SHP77 treated with DMSO at 0.1 percent for 48 hours (cell line): ENCODE measurements at places on chromosomes 12 and 14.

- DNase-seq = peak; percentile 99
Observed at GRCh38 chr14:29724991-29725390, 202.7 kb downstream of the PRKD1 start.

DNA sequence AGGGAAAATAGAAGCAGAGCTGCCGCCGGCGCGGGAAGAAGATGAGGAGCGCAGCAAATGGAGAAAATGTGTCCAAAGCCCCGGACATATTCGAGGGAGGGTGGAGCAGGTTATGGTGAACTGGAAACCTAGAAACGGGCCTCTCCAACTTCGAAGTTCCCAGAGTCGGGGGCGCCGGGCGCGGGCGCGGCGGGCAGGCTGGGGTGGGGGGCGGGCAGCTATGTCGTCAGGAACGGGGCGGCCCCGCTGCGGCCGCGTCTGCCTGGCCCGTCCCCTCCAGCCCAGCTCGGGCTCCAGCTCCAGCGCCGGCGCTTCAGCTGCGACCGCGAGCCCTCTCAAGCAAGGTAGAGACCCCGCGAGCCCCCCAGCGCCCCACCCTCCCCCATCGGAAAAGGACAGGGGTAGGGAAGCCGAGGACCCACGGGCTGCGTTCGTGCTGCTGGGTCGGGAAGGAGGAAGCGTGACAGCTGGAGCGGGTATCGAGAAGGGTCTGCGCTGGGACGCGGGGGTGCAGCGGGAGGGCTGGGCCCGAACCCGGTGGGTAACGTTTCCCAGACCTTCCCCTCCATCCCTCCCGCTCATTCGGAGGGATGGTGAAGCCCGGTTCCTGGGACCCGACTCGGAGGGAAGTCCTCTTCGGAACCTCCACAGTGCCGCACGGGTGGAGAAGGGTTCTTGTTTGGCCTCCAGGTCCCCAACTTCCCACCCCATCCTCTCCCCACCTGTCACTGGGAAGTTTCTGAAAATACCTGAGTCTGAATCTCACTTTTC, 1.0 kb downstream of the DGKA start:
- no peak for DNase-seq

DNA sequence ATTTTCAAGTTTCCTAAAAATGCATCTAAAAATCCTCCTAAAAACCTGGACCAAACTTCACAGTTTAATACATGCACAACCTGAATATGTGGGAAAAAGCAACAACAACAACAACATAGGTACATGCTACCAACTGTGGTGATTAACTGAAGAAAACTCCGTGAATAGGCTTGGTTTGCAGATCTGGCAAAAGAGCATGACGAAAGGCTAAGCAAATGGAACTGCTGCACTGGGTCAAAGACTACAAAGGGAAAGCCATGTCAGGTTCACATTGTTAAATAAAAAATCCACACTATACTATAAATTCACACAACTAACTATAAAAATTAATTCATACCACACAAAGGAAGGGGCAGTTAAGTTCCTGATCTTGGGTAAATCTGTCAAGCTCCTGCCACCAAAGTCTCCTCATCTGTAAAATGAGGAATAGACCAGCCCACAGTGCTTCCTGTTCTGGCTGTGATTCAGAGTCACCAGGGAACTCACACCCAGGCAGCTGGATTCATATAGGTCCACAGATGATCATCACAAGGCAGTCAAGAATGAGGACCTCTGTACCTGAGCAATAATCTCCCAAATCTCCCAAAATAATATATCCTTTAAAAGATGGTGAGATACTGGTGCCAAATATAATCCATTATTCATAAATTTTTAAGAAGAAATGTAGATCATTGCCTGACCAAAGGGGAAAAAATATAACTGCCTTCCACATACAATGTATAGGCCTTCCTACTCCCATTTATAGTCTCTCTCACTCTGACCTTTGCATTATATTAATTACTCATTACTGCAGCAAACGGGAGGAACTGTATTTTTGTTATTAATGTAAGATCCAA, 7.0 kb downstream of the CORO1C start:
- DNase-seq = no peak

- DNase-seq = no peak
Observed at GRCh38 chr14:64468451-64468850, 3.2 kb downstream of the AKAP5 start.

DNA sequence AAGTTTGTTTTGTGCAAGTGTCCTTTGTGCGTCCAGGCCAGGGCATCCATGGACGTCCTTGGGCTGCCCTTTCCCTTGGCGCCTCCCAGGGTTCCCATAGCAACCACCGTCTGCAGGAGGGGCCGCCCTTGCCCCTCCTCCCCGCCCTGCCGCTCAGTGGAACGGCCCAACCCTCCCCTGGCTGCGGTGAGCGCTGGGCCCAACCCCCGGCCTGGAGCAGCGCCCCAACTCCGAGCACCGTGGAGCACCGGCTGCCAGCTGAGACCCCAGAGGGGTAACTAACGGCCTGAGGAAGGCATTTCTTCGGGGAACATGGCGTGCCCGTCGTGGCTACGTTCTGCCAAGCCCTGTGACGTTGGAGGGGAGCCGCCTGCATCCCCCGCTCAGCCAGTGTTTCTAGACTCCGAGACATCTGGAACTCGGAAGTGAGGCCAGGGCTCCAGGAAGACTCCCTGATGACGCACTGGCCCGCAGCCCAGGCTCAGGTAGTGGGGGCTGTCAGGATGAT, 5.3 kb upstream of the ACACB start:
- peak; percentile 82 for DNase-seq

DNA sequence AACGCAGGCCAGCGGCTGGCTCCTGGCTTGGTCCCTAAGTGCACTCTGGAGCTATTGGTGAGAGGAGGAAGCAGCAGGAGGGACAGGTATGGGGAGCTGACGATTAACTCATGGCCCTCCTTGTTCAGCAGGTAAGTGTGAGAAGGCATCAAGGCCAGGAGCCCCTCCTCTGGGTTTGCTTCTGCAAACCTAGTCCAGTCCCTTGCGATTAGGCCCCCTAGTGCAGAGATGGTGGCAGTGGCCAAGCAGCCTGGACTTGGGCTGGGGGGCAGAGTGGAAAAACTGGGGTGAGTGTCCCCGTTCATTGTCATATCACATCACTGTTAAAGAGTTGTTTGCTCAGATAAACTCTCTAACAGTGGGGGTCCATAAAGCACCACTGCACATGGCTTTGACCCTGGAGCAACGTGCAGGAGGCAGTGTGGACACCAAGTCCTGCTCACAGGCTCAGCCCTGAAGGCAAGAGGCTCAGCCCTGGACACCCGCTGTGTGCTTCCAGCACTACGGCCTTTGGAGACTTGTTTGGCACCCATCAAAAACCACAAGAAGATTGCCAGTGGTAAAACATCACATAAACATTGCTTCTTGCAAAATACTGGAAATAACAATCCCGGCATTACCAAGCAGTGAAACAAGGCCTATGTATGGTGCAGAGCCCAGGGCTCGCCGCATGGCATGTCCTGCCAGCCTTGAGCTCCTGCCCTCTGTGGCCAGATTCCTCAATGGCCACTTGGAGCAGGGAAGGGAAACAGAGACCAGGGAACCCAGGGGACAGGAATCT, 184.3 kb upstream of the RTL1 start:
- no peak for DNase-seq

- DNase-seq = no peak
Observed at GRCh38 chr12:132052196-132052932, 91.8 kb downstream of the DDX51 start.

- no peak for DNase-seq
Observed at GRCh38 chr14:24277606-24278321, 6.4 kb upstream of the RABGGTA start.

DNA sequence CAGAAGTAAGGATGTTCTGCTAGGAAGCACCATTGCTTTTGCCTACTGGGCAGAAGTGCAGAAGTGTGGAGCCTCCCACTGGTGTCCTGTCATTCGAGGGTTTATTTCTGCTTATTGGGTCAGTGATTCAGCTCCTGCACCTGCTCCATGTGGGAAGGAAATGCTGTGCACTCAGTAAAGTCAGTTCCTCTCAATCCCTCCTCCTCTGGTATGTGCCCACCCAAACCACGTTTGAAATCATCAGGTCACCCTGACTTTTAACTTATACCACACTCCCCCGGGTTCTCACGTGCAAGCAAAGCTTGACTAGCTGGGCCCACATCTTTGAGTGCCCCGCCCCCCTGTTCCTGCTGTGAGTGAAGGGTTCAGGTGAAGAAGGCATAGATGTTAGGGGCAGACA, 223.7 kb downstream of the CHST11 start:
- no peak for DNase-seq

GRCh38 chr14:90785471-90785870, 30.8 kb downstream of the TTC7B start:
- no peak for DNase-seq

DNA sequence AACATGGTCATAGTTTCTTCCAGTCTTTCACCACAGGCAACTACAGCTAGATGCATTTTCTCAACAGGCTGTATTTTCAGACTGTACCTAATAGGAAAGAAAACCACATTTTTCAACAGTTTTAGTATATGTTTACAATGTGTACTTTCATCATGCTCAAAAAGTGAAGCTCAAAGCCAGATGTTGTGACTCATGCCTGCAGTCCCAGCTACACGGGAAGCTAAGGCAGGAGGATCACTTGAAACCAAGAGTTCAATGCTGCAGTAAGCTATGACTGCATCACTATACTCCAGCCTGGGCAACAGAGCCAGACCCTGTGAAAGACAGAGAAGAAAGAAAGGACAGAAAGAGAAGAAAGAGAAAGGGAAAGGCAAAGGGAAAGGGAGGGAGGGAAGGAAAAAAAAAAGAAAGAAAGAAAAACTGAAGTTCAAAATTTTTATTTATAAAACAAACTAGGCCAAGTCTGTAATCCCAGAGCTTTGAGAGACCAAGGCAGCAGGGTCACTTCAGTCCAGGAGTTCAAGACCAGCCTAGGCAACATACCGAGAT, 25.5 kb downstream of the GXYLT1 start:
- no peak for DNase-seq

- DNase-seq = no peak
Observed at GRCh38 chr12:117571321-117571720, 209.9 kb upstream of the NOS1 start.

- no peak for DNase-seq
Observed at GRCh38 chr12:115623764-115624334, 653.6 kb downstream of the MED13L start.

- no peak for DNase-seq
Observed at GRCh38 chr14:103045371-103045869, 11.9 kb downstream of the CDC42BPB start.

DNA sequence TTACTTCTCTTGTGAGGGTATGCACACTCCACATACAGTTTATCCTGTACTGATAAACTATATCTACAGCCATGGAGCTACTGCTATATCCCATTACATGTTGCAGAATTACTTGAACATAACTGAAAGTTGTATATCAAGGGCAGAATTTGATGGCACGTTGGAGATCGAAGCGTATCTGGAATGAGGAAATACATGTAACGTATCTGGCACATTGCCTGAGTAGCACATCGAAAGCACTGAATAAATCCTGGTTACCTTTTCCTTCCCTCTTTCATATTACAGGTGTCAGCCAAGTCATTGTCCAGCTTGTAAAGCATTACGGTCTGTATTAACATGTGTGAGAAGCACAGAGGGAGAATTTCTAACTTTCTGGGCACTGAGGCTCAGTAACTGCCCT, 42.1 kb upstream of the LIN7A start:
- no peak for DNase-seq

- no peak for DNase-seq
Observed at GRCh38 chr12:88248606-88249005, 106.5 kb downstream of the TMTC3 start.

GRCh38 chr14:79567306-79567705, 644.0 kb downstream of the DIO2 start:
- no peak for DNase-seq

DNA sequence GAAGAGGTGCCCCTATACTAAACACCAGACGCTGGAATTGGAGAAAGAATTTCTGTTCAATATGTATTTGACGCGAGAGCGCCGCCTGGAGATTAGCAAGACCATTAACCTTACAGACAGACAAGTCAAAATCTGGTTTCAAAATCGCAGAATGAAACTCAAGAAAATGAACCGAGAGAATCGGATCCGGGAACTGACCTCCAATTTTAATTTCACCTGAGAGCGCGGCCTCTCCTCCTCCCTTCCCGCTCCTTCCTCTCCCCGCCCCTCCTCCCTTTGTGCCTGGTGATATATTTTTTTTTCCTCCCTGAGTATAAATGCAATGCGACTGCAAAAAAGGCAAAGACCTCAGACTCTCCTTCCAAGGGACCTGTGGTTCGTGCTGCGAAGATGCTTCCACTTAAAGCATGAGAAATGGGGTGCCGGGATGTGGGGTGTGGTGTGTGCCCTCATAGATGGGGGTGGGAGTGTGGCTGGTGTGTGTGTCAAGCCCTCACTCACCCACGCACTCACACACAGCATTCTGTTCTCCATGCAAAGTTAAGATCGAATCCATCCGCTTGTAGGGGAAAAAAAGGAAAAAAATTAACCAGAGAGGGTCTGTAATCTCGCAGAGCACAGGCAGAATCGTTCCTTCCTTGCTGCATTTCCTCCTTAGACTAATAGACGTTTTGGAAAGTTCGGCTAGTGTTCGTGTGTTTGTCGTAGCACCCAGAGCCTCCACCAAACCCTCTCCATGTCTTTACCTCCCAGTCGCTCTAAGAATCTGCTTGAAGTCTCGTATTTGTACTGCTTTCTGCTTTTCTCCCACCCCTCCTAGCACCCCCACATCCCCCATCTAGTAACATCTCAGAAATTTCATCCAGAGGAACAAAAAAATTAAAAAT, 4.5 kb downstream of the HOXC10 start:
- DNase-seq = no peak

GRCh38 chr14:52400846-52401245, 86.7 kb downstream of the PTGER2 start:
- no peak for DNase-seq

DNA sequence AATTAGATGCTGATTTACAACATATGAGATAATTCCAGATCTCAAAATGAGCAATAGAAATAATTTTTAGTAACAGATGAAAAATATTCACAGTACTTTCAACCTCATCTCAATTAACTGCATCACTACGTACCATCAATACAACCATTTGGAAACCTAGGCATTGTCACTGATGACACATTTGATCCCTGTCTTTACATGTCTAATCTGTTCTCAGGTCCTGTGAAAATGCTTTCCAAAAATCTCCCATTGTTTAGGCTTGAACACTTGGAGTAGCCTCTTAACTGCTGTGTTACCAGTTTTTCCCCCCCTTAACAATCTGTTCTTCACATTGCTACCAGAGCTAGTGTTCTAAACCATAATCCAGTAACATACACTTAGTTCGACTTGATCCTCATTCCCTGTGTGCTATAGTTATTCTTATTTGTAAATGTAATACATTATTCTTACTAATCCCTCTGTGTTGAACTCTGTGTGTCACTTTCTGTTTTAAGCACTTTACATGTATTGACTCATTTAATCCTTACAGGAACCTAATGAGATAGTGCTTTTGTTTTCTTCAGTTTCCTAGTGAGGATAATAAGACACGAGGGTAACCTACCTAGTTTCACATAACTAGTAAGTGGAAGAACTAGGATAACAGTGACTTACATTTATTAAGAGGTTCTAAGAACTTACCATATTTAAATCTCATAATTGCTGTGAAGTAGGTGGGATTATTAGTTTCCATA, 41.7 kb downstream of the LARP4 start:
- DNase-seq = no peak

GRCh38 chr12:54041097-54041690, 8.3 kb downstream of the HOXC5 start:
- DNase-seq = no peak

- DNase-seq = no peak
Observed at GRCh38 chr12:42128327-42128726, 16.3 kb downstream of the GXYLT1 start.

- no peak for DNase-seq
Observed at GRCh38 chr14:38710881-38711280, 392.2 kb downstream of the SEC23A start.
